ENCODE measurements at places on chromosomes 13 and 19.

DNA sequence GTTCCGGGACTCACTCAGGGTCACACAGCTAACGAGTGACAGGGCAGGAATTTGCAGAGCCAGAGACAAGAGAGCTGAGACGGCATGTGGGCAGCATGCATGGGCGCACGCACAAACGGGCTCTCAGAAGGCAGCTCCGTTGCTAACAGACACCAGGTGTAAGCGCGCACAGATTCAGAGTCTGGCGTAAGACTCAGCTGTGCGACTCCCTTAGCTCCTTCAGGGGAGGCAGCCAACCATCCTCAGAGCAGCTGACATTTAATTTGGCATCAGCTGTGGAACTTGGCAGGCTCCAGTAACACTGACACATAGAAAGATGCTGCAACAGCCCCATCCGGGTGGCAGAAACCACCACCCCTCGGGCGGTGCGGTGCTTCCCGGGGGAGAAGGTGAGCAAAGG lies 7.5 kb upstream of the TM6SF2 start:
- H3K36me3 ChIP-seq: peaks cover 98% of the 10 kb centered on the region
- no peak overlapping the region for H3K4me3 ChIP-seq
- DNase-seq: no peak
- H3K4me1 ChIP-seq: no peaks in the 10 kb centered on the region
- no peak overlapping the region for H3K27ac ChIP-seq

- no peak overlapping the region for H3K27ac ChIP-seq
- H3K4me3 ChIP-seq: no peak overlapping the region
- H3K27me3 ChIP-seq: peaks cover 2% of the 10 kb centered on the region
These were observed 166.9 kb downstream of the DLEU7 start for GRCh38 chr13:50676602-50677001.

DNA sequence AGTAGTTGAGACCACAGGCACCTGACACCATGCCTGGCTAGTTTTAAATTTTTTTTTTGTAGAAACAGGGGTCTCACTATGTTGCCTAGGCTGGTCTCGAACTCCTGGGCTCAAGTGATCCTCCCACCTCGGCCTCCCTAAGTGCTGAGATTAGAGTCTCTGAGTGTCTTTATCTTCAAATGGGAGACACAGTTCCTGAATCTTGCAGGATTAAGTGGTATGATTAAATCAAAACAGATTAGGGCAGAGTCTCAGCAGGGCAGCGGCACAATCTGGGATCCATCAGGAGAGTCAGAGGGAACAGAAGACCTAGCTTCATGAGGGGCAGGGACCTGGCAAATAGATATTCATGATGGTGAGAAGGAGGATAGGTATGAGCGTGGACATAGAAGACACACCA lies 953 bp downstream of the RLN3 start:
- DNase-seq: no peak
- peaks cover 51% of the 10 kb centered on the region for H3K4me1 ChIP-seq
- H3K27me3 ChIP-seq: no peaks in the 10 kb centered on the region
- H3K36me3 ChIP-seq: no peaks in the 10 kb centered on the region

- H3K4me1 ChIP-seq: peaks cover 37% of the 10 kb centered on the region
- no peaks in the 10 kb centered on the region for H3K27me3 ChIP-seq
- no peak for DNase-seq
- H3K4me3 ChIP-seq: no peak overlapping the region
- peaks cover 7% of the 10 kb centered on the region for H3K36me3 ChIP-seq
These were observed 101.1 kb upstream of the FRY start for GRCh38 chr13:31930490-31930889.

DNA sequence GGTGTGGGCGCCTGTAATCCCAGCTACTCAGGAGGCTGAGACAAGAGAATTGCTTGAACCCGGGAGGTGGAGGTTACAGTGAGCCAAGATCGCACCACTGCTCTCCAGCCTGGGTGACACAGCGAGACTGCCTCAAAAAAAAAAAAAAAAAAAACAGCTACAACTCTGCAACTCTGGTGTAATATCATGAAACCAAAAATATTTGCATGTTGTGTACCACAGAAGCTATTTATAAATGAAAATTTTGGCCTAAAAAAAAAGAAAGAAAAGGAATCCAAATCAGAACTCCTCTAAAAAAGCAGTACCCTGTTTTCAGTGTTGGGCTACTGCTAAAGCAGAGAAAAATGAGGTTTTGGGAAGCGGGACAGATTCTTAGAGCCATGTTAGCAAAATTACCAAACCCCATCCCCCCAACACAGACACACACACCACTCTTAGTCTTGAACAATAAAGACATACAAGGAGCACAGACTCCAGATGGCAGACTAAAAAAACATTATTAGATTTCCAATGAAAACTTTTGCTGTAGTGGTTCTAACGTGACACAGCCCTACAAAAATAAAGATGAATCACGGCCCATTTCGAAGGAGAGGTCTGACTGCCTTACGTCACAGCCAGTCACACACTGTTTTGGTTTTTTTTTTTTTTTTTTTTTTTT lies 51.5 kb downstream of the INSR start:
- no peak overlapping the region for H3K4me3 ChIP-seq
- DNase-seq: peak; percentile 64
- peaks cover 10% of the 10 kb centered on the region for H3K4me1 ChIP-seq
- no peaks in the 10 kb centered on the region for H3K27me3 ChIP-seq

DNA sequence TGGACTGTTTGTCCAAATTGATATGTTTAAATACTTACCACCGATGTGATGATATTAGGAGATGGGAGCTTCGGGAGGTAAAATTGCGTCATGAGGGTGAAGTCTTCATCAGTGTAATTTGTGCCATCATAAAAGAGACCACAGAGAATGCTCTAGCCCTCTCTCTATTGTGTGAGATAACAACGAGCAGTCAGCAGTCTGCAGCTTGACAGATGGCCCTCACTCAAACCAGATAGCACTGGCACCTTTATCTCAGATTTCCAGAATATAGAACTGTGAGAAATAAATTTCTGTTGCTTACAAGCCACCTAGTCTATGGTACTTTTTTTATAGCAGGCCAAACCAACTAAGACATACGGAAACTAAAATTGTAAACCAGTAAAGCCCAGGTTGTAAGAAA lies 1718.9 kb upstream of the MIR17HG start:
- no peaks in the 10 kb centered on the region for H3K27me3 ChIP-seq
- H3K4me3 ChIP-seq: no peak overlapping the region
- no peak overlapping the region for H3K27ac ChIP-seq
- H3K36me3 ChIP-seq: no peaks in the 10 kb centered on the region
- H3K4me1 ChIP-seq: no peaks in the 10 kb centered on the region
